Common myeloid progenitor, CD34-positive (primary cell): ENCODE measurements at places on chromosomes 5 and 9.

GRCh38 chr9:128921881-128922763 lies 1.3 kb downstream of the PHYHD1 start:
- peak; percentile 77 for DNase-seq

- DNase-seq: no peak
These were observed 197.1 kb downstream of the NTRK2 start for GRCh38 chr9:84866396-84867175.

- DNase-seq: no peak
These were observed 1300.1 kb upstream of the ACO1 start for GRCh38 chr9:31084350-31084749.

DNA sequence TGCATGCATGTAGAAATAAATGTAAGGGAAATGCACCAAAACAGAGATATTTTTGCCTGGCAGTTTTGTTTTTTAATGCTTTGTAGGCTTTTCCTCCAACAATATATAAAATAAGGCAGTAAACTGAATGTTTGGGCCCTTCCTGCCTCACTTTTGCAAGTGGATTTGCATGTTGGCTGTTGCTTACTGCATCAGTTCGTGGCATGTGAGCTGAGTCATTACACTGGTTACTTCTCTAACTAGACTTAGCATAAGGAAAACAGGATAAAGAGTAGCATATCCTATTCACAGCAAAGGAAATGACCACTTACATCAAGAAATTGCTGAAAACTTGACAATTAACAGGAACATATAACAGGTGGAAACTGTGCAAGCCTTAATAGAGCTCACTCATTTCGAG lies 113.4 kb downstream of the TLE1 start:
- DNase-seq: peak; percentile 27

- no peak for DNase-seq
These were observed 20.8 kb downstream of the RGS3 start for GRCh38 chr9:113484258-113484730.

GRCh38 chr5:151248651-151249050 lies 4.3 kb upstream of the GM2A start:
- no peak for DNase-seq

DNA sequence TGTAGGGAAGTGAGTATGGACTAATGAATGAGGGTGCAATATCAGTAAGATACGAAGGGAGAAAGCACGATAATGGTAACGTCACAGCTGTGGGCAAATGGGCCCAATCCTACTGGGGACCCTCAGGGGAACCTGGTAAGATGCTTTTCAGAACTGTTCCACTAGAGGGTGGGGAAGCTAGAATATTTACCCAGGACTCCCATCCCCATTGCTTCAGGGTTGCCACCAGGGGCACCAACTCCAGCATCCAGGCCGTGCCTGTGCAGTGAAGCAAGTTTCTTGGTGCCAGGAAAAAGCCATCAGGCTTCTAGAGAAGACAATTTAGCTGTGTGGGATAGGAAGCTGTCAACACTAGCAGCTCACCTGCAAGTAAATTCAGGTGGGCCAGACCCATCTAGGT lies 409.3 kb downstream of the AGTPBP1 start:
- peak; percentile 28 for DNase-seq

- no peak for DNase-seq
These were observed 158.4 kb downstream of the COL23A1 start for GRCh38 chr5:178431782-178432165.

DNA sequence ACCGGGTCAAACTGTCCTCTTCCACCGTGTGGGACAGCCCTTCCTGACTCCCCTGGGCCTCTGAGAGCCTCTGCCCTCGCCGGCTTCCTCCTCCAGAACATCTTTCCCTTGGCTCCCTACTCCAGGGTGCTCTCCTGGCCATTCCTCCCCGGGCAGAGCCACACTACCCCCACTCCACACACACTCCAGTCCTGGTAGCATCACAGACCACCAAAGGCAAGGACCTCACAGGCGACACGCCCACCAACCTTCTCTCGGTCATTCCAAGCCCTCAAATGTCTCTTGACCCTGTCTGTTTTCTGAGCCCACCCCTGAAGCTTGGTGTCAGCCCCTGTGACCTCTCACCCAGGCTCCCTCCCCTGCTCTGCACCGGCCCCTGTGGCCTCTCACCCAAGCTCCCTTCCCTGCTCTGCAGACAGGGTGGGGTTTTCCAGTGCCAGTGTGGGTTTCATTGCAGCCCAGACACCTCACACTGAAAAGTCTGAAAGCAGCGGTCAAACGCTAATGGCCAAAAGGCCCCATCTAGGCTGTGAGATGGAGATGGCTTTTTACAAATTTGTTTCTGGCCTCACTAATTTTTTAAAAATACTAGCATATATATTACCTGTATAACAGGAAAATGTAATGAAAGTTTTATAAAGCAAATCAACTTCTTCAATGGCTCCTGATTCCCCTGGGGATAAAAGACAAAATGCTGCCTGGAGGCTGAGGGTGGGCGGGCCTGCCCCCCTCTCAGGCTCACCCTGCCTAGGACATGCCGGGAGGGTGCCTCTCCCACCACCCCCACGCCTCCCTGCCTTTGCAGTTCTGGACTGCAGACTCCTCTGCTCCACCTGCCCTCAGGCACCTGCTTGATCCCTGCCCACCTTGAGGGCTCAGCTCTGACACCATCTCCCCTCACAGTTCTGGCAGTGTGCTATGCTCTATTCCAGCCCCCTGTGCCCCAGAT lies 10.5 kb downstream of the LRRC26 start:
- DNase-seq: no peak

- DNase-seq: peak; percentile 23
These were observed 694 bp upstream of the PHPT1 start for GRCh38 chr9:136848393-136849037.

DNA sequence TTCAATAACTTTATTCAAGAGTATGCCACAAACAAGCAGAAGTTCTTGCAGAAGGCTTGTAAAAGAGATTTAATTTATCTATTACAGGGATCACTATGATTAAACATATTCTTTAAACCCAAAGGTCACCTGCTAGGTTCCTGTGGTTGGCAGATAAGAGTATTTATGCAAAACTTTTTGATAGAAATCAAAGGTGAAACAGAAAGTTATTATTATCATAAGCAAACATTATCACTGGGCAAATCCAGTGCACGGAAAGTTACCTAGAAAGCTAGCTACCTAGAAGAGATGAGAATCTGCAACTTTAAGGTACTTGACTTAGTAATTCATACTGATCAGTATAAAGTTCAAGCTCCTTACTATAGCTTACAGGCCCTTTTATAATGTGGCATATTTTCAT lies 3.2 kb downstream of the STARD4 start:
- DNase-seq: no peak

DNA sequence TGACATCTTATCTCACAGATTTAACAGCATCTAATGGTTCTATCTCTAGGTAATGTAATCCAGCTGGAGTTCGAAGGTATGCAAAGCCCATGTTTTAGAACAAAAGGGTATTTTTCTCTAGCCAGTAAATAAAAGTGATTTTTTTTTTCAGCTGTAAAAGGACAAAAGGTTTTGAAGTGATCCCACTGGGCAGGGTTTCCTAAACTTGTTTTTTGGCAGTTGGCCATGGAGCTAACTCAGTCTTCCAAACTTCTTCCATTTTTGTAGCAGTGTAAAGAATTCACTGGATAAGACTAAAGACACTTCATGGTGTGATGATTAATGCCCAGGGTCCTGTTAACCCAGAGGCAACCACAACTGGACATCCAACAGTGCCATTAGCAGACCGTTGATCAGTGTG lies 63.8 kb downstream of the TMEM252 start:
- DNase-seq: no peak

DNA sequence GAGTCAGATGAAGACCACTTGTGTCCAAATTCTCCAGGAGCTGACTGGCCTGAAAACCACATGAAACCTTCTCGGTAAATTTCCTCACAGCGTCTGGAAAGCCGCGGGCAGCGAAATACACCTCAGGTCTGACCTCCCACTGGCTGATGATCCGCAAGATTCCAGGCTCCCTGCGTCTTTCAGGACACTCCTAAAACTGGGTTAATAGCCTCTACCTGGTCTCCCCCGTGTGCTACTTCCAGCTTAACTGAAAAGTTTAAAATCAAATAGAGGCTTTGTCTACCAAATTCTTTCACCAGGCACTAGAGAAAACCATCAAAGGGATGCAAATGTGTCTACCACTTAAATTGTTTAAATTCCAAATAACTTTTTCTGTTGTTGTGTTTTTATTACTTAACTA lies 312.6 kb downstream of the DRD1 start:
- DNase-seq: no peak

DNA sequence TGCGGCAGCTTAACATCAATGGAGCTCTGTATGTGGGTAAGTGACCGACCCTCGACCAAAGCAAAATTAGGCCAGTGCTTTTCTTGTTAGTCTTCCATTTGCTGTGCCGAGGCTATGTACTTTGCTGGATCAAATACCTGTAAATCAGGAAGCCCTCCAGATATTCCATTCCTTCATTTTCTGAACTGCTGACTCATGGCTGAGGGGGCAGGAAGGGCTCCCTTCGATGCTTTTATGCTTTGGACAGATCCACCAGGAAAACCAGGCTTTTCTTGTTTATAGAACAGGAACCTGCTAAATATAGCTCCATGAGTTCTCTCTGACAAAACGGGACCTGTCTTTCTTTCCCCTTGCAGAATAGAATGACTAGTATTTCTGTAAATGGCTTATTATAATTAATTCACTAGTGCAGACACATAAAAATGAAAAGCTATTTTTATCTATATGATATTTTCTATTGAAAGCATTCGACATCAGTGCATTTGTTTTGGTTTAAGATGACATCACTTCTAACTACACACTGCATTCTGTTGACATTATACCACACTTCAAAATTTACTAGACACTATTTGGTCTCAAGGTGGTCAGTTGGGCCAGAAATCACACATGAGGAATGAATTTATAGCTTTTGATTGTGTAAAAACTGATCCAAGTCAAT lies 93.3 kb downstream of the LIFR start:
- DNase-seq: no peak

DNA sequence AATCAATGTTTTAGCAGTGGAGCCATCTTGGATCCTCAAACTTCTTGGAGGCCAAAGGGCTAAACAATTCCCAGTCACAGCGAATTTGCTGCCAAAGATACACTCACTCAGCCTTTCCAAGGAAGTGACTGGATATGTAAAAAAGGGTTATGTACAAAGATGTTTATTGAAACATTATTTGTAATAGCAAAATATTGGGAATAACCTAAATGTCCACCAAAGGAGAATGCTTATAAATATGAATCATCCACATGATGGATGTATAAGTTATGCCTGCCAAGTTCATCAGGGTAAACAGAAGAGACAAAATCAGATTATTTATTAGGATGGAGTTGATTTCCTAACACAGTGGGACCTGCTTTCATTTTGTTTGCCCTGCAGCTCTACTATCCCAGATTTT lies 145.2 kb upstream of the ABCA1 start:
- no peak for DNase-seq

- no peak for DNase-seq
These were observed 23.0 kb upstream of the LHFPL2 start for GRCh38 chr5:78671609-78672008.

DNA sequence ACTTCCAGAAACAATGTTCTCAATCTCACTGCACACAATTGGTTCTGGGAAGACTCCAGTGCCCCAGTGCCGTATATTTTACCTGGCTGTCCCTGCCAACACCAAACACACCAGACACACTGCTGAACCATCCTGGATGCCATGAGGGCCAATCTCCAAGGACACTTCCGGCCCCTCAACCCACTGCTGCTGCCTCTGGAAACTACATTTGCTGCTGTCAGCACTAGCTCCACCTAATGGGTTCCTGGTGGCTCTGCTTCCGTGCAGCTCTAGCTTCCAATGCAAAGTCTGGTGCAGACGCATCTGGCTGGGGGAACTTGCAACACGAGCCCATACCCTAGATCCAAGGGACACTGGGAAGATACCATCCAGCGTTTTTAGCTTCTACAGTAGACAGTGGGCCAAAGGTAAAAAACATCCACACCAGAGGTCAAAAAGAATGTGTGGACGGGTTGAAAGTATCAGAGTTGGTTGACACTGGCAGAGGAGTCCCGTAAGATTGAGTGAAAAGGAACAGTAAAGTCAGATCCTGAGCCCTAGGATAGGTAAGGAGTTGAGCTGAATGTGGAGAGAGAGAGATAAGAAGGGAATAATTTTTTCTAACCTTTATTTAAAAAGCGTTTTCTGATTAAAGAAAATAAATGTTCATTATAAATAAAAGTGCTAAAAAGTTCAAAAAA lies 99.7 kb upstream of the KIF2A start:
- no peak for DNase-seq

DNA sequence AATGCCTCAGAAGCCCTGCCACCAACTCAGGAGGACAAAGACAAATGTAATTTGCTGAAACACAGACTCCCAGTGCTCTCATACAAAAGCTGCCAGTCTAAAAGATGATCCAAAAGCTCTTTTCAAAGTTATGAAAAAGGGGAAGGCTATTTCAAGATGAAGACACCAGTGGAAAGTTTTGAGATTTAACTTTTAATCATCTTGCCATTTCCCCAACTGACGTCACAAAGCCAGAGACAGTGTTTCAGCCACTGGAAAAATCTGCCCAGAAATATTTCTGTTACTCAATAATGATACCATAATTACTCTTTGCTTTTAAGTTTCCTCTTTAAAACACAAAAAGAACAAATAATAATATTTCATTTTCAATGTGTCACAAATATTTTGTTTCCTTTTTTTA lies 20.9 kb downstream of the ENG start:
- DNase-seq: peak; percentile 64

DNA sequence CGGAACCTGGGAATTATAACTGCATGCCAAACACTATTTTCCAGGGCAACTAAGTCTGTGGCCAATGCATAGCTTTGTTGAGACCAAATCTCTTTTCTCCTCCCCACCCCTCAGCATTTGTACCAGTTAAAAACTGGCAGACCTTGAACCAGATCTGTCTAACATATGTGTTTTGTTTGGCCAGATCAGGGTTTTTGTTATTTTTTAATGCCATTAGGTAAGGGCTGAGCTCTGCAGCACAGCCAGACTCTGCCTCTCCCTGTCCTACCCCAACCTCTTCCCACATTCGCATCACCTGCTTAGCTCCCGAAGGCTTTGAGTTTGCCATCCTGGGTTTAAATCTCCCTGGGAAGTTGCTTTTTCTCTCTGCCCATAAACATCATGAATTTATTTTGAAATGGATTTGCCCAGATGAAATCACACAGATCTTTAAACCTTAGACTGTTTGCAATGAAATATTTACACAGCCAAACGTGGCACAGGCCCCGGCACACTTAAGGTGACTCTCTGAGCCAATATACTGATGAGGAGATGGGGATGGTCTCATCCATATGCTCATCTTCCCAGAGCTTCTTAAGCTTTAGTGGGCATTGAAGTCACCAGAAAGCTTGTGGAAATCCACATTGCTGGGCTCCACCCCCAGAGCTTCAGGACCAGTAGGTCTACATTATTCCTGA lies 54.0 kb upstream of the ALDH1B1 start:
- DNase-seq: no peak

GRCh38 chr5:112735702-112736101 lies 2.0 kb upstream of the APC start:
- DNase-seq: no peak

- no peak for DNase-seq
These were observed 4.9 kb upstream of the PSAT1 start for GRCh38 chr9:78292026-78292425.

GRCh38 chr9:69996967-69997366 lies 46.7 kb upstream of the MAMDC2 start:
- no peak for DNase-seq

GRCh38 chr5:83764101-83764500 lies 43.4 kb upstream of the HAPLN1 start:
- no peak for DNase-seq

GRCh38 chr5:73007051-73007450 lies 51.2 kb downstream of the FCHO2 start:
- no peak for DNase-seq
